ENCODE measurements at places on chromosomes 4 and X.
A peak's percentile ranks its signal among the peaks of the same experiment; 100 is the strongest.

GRCh38 chrX:38754102-38754790 is 47.0 kb upstream of the MID1IP1 start:
- DNase-seq: no peak

- DNase-seq: no peak
These were observed 30.5 kb upstream of the TTC29 start for GRCh38 chr4:146976145-146976544.

DNA sequence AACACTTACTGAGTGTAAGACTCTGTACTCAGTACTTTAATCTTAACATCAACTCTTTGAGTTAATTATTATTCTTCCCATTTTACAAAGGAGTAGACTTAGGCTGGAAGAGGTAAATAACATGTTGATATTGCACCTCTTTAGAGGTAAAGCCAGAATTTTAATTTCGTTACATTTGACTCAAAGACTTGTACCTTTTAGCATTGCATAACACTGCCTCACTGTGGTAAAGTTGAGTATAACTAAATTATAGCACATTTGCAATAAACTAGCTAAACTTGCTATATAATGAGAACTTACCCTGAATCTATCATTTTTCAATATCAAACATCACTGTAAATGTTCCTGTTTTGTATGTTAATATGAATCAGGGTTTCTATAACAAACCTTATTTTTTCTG is 218.5 kb downstream of the PRR32 start:
- no peak for DNase-seq

- no peak for DNase-seq
These were observed 120.9 kb downstream of the ARHGEF9 start for GRCh38 chrX:63664083-63664482.

DNA sequence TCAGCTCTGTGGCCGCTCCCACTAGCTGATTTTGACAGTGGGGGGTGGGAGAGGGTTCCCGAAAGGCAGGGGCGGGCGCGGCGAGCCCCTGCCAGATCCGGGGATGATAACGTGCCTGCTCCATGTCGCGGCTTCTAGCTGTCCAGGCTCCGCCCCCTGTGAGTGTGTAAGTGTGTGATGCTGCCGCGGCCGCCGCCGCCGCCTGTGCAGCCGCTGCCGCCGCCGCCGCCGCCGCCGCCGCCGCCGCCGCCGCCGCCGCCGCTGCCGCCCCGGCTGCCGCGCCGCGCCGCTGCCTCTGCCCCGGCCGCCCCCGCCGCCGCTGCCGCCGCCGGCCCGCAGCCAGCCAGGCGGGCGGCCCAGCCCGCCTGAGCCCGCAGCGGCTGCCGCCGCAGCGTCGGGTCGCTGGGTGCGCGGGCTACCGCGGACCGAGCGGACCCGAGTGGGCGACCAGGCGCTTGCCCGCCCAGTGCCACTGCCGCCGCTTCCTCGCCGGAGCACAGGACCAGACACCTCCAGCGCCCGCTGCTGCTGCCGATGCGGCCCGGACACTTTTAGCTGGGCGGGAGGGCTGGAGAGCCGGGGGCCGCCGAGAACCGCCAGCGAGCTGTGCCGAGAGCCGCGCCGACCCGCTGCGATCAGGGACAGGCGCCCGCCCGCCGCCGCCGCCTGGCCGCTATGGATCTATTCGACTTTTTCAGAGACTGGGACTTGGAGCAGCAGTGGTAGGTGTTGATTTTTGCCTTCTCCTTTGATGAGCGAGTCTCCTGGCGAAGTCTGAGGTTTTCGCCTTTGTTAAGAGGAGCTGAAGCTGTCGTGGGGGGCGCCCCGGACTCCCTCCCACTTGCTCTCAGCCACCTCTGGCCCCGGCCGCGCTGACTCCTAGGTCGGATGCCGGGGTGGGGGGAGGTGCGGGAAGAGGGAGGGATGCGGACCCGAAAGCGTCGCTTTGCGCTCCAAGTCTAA is at the start of gene AFF2:
TSS of gene AFF2 (plus strand) at position 195 of the 963 bp plus-strand sequence. CDS start at position 676, 481 bp downstream.
- DNase-seq: peak; percentile 55

DNA sequence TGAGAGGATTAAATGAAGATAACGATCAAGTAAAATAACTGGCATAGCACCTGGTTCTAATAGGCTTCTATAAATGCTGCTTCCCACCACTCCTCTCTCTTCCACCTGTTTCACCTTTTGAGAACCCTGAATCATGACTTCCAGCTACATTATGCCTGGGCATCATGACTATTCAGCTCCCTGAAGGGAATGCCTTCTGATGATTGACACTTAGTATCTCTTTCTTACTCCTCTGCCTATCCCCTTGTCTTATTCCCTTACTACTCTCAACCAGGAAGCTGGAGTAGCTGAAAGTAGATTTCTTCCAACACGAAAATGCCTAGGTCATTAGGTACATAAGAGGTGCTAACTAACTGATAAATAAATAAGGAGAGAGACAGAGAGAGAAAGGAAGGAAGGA is 24.7 kb upstream of the CXCL8 start:
- no peak for DNase-seq

- DNase-seq: peak; percentile 55
These were observed 58.6 kb upstream of the PAGE1 start for GRCh38 chrX:49754233-49754857.

GRCh38 chr4:84063619-84064018 is 435.5 kb downstream of the NKX6-1 start:
- no peak for DNase-seq

DNA sequence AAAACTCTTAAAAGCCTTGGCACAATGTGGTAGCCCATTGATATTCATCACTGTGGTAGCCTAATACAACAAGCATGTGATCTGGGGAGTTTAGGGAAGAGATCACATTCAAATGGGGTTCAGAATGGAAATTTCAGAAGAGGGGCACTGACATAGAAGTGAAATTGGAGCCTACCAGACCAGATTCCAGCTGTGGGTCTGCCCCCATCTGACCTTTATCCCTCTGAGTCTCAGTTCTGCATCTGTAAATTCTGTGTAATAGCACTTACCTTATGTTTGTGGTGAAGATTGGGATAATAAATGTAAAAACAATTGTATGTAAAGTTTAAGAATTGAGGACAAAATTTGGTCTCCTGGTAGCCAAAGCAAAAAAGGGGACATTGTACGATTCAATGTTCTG is 320.4 kb upstream of the BOD1L1 start:
- no peak for DNase-seq

GRCh38 chr4:43275779-43276178 is 383.3 kb downstream of the GRXCR1 start:
- DNase-seq: no peak

DNA sequence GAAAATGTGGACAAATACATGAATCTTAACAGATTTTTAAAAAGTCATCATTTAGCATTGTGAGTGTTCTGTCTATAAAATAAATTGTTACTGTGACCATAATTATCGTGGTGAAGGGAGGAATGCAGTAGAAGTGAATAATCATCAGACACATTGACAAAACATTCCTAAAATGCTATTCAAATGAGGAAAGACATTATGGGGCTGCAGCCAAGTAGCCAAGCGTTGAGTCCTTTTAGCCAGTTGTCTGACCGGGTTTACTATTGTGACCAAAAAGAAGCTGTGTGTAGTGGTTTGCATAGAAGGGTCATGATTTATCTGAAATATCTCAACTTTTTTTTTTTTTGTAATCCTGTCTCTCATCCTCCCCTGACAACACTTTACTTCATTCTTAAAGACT is 19.5 kb downstream of the WWC2 start:
- DNase-seq: no peak

DNA sequence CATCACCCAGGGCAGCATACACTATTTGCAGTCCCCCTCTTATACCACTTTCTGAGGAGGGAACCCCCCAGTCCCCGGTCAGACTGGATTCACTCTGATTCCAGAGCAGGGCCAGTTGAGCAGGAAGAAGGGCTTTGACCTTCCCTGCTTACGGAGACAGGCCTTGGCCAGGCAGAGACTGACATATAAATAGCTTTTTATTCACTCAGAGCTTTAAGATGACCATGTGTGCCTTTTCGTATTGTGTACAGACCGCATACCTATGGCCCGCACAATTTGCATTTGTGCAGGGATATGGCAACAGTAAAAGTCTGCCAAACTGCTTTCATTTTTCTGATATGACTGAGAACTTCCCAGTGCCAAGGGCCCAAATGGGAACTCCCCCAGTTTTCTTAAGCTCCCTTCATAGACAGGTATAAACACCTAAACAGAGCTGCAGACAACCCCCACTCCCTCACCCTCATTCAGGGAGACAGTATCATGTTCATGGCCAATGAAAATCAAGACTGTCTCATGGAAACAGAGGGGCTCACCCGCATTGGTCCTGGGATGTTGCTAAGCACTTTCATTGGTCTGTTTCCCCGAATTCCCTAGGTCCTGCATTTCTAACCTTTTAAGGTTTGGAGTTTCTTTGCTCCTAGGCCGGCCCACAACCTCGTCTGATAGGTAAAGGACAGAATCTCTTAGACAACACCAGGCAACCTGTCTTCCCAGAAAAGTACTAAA is 86.0 kb downstream of the RTL5 start:
- DNase-seq: no peak

GRCh38 chr4:54719378-54719777 is 61.6 kb downstream of the KIT start:
- no peak for DNase-seq

DNA sequence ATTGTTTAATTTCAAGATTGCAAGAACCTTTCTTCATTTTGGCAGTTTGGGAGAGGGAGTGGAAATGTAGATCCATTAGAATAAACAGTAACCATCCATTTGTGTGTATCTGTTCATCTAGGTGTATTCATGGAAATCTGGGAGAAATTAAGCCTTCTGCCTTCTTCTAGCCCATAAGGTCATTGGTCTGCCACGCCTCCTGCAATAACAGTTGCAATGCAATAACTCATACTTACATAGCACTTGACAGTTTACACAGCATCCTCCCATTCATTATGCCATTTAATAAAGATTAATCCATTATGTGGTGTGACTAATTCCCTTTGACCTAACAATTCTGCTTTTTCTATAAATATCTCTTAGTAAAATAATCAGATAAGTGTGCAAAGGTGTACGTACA is 42.6 kb downstream of the SHROOM4 start:
- DNase-seq: no peak

DNA sequence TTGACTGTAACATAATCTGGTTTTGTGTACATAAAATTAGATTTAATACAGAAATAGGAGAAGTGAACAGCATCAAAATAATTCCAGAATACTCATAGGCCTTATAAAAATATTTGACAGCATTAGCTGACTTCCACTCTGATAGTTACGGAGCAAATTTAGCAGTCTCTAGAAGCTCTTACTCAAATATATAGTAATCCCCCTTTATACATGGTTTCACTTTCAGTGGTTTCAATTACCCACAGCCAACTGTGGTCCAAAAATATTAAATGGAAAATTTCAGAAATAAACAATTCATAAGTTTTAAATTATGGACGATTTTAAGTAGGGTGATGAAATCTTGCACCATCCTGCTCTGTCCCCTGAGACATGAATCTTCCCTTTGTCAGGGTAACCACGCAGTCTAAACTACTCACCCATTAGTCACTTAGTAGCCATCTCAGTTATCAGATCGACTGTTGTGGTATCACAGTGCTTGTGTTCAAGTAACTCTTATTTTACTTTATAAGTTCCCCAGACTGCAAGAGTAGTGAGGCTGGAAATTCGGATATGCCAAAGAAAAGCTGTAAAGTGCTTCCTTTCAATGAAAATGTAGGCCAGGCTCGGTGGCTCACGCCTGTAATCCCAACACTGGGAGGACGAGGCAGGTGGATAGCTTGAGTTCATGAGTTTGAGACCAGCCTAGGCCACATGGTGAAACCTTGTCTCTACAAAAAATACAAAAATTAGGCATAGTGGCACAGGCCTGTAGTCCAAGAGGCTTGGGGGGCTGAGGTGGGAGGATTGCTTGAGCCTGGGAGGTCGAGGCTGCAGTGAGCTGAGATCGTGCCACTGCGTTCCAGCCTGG is 17.2 kb upstream of the RTL9 start:
- DNase-seq: no peak

- DNase-seq: no peak
These were observed 1722.9 kb upstream of the AGA start for GRCh38 chr4:179165000-179165738.

- no peak for DNase-seq
These were observed 210.8 kb downstream of the ARHGAP10 start for GRCh38 chr4:147942729-147943128.

DNA sequence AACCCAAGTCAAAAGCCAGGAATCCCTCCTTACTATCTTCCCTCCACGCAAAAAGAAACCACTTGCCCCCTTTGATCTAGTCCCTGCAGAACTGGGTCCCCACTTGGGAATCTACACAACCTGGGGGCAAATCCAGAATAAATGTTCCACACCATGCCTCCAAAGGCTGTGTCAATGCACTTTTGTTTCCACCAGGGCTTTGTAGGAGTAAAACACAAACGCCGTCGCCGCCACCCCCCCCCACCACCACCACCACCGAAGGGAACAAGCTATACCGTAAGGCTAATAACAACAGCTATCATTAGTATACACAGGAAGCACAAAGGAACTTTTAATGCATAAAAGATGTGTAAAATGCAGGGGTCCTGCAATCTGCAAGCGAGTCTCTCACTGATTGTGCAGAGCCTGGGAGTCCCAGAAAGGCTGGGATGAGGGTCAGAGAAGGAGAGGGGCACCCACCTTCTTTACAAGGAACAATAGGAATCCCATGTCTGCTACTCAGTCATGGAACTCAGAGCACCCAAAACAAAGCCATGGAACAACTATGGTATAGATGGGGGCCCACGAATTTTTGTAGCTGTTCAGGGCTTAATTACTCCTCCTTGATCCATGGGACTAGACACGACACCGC is 13.2 kb downstream of the BCOR start:
- peak; percentile 51 for DNase-seq

- no peak for DNase-seq
These were observed at the start of gene GPR50 for GRCh38 chrX:151176231-151176750. TSS of gene GPR50 (plus strand) at chrX:151176584. CDS start at chrX:151176722, 138 bp downstream.

DNA sequence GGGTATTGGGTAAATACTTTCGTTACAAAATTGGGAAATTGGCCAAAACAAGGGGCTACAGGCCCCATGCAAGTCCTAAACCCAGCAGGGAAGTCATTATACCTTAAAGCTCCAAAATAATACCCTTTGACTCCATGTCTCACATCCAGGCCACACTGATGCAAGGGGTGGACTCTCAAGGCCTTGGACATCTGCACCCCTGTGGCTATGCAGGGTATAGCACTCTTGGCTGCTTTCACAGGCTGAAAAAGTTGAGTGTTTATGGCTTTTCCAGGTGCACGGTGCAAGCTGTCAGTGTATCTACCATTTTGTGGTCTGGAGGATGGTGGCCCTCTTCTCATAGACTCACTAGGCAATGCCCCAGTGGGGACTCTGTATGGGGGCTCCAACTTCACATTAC is 326.5 kb downstream of the TEX13C start:
- no peak for DNase-seq

GRCh38 chrX:125202591-125203248 is 117.0 kb upstream of the TEX13C start:
- DNase-seq: no peak

- DNase-seq: no peak
These were observed 126.6 kb upstream of the NDST3 start for GRCh38 chr4:117907646-117908045.

DNA sequence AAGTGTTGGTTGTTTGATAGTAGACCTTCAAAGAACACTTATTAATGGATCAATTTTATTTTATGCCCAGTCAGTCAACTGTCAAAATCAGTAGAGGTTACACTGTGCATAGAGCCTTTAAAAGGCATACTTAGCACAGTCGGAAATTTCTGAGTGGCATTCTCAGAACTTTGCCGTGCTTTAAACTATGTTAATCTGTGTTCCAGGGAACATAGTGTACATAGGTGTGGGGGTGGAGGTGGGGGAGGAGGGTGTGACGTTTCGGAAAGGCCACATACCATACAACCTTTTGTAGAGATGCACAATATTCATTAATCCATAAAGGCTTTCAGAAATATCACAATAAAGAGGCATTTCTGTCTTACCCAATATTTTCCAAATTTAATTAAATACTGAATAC is 75.8 kb downstream of the RS1 start:
- DNase-seq: no peak

- peak; percentile 53 for DNase-seq
These were observed 4.5 kb upstream of the CXCR3 start for GRCh38 chrX:71622576-71623450.

Data from ecto neural progenitor cell (in vitro differentiated cells).